ENCODE measurements at places on chromosomes 7 and 10.

GRCh38 chr10:42836096-42836495 is 53.5 kb downstream of the BMS1 start:
- DNase-seq = no peak

- no peak for DNase-seq
Observed at GRCh38 chr7:17732083-17732482, 208.2 kb downstream of the SNX13 start.

DNA sequence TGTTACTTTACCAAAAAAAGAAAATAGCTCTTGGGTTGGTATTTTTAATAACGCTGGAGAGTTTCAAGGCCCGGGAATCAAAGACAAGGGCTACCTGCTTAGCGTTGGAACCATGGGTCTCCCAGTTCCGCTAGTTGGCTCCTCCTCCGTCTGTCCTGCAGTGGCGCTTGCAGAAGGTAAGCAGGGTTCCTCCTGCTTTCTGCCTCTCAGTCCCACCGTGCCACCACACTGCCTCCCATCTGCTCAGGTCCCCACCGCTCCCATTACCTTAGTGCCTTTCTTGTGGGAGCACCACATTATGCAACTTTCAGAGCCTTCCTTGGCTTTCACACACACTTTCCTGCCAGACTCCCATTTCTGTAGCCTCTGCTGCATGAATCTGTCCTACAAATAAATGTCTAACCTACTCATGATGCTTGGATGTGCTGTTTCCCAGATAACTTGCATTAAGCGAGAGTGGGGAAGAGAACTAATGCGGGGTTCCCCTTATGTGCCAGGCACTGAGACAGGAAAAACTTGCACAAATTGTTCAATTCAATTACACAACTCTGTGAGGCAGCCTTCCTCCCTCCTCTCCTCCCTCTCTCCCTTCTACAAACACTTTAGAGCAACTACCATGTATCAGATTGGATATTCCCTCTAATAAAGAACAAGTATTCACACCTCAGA is 124.5 kb downstream of the AOAH start:
- no peak for DNase-seq

- no peak for DNase-seq
Observed at GRCh38 chr10:3750006-3750816, 34.8 kb downstream of the KLF6 start.

- DNase-seq = no peak
Observed at GRCh38 chr10:22805304-22805703, 90.9 kb upstream of the PIP4K2A start.

- no peak for DNase-seq
Observed at GRCh38 chr10:103507235-103508191, 14.0 kb downstream of the NEURL1 start.

- no peak for DNase-seq
Observed at GRCh38 chr10:35926846-35927245, 284.8 kb upstream of the FZD8 start.

DNA sequence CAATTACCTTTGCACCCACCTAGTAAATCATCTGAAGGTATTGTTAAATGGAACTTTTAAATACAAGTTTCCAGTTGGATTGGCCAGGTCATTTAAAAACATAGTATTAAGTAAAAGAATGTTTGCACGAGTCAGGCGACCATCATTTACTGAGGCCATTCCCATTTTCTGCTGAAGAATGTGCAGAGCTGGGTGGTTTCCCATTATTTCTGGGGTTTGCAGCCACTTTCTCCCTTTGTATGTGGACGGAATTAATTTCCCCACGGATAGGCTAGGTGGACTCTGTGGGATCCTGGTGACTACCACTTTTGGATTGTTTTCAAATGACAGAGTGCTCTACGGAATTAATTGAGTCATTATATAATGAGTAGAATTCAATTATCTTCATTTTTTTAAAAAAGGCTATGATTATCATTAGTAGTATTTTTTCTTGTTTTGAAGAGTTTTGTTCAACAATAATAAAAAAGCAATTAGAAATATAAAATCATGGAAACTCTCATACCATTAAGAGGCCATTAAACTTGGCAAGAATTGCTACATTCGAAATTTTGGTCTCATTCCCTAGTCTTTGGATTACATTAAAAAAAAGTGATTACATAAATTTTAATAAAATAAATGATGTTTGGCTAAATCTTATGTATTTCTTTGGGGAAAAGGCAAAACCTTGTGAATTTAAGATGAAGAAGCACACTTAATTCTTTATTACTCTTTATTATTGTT is 120.4 kb upstream of the FZD8 start:
- no peak for DNase-seq

GRCh38 chr7:80584778-80585177 is 53.7 kb upstream of the CD36 start:
- DNase-seq = no peak
